ENCODE measurements at places on chromosomes 3 and 15.

DNA sequence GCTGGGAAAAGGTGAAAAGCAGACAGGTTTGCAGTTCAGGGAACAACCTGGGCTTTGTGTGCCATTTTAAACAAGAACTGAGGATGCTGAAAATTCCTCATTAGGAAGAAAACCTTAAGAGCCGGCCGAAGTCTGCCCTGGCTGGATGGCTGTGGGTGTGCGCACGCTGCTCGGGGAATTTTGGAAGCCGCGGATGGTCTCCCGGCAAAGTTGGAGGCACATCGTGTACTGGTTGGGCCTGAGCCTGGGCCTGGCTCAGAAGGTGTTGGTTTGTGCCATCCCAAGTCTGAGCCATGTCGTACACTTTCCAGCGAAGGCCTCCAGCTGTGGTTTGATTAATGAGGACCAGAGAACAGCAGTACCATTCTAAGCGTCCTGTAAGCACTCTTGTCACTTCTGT is 188.2 kb downstream of the ATP10A start:
- DNase-seq = no peak

DNA sequence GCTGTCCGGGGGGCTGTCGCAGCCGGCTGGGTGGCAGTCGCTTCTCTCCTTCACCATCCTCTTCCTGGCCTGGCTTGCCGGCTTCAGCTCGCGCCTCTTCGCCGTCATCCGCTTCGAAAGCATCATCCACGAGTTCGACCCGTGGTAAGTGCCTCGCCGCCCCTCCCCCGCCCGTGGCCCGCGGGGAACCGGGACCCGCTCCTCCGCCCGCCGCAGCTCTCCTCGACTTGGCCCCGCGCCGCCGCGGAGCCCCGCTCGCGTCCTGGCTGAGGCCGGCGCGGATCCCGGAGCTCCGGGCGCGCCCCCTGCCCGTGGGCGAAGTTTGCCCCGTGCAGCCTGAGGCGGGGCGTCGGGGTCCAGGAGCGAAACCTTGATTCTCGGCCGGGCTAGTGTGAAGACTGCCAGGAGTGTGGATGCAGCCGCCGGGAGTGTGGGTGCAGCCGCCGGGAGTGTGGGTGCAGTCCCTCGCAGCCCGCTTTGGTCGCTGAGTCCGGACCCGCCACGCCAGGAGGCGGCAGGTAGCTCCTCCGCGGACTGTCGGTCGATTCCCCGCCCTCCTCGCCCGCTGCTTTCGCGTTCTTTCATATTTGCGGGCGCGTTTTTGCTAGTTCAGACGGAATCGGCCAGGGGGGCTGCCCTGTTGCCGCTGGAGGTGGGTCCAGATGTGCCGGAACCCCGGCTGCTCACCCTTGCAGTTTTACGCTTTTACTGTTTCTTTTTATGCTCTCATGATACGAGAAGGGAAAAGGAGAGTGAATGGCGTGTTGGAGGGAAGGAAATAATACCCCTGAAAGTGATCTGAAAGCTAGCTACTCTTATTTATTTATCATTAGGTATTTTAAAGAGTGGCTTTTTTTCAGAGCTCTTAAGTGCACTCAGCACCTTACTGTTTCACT is 692 bp downstream of the STT3B start:
- no peak for DNase-seq

DNA sequence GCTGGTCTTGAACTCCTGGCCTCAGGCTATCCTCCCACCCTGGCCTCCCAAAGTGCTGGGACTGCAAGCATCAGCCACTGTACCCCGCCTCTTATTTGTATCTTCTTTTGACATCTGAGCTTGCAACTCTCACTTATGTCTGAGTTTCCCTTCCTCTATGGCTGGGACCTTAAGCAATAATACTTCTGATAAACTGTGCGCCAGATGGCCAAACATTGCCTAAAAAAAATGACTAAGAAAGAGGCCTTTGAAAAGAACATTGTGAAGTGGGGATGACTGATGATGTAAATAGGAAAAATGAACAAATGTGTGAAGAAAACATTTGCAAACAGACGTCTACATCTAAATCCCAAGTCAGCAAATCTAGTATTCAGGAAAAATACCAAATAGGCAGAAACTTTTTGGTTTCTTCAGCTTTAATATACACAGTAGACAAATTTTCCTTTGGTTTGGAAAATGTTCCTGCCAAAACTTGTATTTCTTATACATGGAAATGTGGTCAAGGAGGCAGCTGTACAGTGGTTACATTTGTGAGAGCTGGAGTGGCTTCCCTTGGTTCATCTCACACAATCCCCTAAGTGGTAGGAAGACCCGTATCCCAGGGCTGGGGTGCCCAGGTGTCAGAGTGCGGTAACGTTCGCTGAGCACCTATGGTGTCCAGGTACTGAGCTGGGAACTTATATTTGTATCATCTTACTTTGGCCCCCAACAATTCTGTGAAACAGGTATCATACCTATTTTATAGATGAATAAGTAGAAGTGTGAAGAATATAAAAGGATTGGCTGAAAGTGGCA is 11.6 kb upstream of the TFRC start:
- peak; percentile 90 for DNase-seq

DNA sequence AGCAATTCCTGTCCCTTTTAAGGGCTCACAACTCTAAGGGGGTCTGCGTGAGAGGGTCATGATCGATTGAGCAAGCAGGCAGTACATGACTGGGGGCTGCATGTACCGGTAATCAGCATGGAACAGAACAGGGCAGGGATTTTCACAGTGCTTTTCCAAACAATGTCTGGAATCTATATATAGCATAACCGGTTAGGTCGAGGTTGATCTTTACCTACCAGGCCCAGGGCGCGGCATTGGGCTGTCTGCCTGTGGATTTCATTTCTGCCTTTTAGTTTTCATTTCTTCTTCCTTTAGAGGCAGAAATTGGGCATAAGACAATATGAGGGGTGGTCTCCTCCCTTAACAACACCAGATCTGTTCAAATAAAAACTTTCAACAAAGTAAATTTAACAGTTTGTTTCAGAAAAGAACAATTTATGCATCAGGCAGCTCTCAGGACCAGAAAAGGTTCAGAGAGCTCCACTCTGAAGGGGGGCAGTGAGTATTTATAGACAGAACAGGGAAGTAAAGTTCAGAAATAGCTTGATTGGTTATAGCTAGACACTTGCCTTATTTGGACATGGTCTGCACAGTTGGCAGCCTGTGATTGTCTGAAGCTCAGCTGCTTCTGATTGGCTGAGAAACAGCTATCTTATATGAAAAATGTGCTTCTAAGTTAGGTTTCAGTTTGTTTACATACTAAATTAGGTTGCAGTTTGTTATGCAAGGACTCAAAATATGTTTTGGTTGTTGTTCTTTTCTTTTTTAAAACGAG is 17.2 kb upstream of the B4GALT4 start:
- DNase-seq = peak; percentile 44

DNA sequence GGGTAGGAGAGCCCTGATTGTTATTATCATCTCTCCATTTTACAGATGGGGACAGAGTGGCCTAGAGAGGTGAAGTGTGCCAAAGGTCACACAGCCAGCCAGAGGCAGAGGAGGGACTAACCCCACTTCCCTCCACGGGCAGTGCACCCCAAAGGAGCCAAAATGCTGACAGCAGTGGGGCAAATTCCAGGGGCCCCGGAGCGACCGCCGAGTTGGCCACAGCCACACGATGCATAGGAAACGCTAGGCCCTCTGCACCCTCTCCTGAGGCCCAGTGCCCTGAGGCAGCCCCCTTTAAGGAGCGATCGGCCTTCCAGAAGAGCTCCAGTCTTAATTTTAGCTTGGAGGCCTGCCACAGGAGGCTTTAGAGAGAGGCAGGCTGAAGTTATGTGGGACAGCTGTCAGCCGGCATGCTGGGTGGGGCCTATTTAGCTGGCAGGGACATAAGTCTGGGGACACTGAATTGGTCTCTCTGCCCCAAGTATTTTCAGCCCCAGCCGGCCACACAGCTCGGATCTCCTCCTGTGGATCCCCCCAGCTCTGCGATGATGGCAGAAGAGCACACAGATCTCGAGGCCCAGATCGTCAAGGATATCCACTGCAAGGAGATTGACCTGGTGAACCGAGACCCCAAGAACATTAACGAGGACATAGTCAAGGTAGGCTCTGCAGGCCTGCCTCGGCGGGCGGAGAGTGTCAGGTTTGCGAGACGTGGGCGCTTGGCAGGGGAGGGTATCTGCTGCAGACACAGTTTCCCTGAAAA is at the start of gene CAV3:
TSS of gene CAV3 (plus strand) at position 471 of the 763 bp plus-strand sequence. CDS start at position 546, 75 bp downstream.
- no peak for DNase-seq

DNA sequence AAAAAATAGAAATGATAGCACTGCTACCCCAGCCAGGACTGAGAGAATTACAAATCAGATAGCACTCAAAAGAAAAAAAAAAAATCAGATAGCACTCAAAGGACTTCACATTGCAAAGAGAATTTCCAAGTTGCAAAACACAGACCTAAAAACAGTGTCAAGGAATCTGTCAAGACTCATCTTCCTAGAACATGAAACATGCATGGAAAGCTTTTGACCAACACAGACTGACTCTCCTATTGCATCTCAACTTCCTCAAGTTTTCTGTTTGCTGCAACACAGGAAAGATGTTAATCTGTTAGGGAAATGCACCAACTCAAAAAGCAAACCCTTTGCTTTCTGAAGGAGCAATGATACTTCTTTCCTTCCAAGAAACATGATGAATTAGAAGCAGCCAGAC is 42.3 kb downstream of the RAB27A start:
- DNase-seq = no peak
